ENCODE measurements at places on chromosomes 7 and 10.

DNA sequence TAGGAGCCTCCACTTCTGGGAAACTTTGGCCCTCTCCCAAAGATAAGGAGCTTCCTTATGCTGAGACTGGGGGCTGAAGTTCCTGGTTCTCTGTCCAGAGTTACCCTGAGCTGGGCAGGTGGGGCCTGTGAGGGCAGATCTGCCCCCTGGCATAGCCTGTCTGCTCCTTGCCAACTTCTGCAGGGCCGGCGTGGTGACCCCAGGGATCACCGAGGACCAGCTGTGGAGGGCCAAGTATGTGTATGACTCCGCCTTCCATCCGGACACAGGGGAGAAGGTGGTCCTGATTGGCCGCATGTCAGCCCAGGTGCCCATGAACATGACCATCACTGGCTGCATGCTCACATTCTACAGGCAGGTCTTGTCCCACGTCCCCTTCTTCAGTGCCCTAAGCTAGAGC, 4.3 kb downstream of the SFXN3 start:
- DNase-seq: no peak

GRCh38 chr7:83791737-83792136, 142.8 kb upstream of the SEMA3E start:
- no peak for DNase-seq

- DNase-seq: no peak
Measured at GRCh38 chr10:132592790-132593383, 55.3 kb downstream of the INPP5A start.

DNA sequence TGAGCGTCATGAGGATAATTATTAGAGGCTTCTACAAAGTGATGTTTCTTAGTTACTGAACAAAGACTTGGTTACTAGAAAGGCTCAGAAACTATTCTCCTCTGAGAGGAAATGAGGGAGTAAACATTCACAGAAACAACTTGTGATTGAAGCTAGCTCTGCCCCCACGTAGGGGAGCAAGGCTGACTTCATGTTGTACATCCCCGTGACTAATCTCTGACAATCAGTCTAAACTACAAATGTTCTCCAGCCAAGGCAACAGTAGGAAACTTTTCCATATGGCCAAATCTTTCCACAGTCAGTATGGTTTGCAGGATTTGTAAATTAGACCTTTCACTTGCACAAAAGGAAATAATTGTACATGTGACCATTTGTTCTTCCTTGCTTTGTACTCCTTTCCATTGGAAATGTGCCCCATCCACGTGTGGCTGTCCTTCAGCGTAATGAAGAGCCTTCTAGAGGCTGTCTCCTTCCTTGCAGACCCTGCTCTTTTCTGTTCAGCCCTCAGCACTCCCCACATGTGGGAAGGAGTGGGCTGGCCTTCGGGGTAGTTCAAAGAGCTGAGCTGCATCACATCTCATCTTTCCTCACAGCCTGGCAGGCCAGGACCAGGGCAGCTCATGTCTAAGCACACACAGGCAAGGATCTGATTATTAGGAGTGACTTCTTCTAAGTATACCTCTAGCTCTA, 93.5 kb downstream of the PCGF5 start:
- DNase-seq: no peak

- DNase-seq: no peak
Measured at GRCh38 chr7:80189638-80190037, 55.0 kb downstream of the GNAI1 start.

GRCh38 chr7:1914321-1914720, 244.2 kb downstream of the ELFN1 start:
- no peak for DNase-seq

GRCh38 chr10:15197276-15197675, 28.8 kb upstream of the NMT2 start:
- DNase-seq: no peak

- DNase-seq: no peak
Measured at GRCh38 chr10:103551619-103552602, 58.4 kb downstream of the NEURL1 start.

- peak; percentile 91 for DNase-seq
Measured at GRCh38 chr10:97543025-97543546, 29.5 kb upstream of the ANKRD2 start.

DNA sequence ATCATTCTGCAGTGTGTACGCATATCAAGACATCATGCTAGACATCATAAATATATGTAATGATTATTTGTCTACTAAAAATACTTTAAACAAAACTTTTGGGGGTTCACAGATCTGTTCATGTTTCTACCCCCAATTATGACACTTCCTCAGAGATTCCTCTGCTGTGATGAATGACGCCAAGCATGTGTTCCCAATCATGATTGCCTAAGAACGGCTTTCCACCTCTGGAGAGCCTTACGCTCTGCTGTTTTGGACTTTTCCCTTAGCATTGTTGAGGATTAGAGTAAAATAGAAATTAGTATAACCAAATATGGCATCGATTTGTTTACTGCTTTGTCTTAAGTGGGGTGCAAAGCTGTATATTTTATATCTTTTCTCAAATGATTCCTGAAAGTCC, 236.3 kb upstream of the IGFBP3 start:
- no peak for DNase-seq

GRCh38 chr7:71414490-71414889, 282.5 kb downstream of the GALNT17 start:
- DNase-seq: no peak

GRCh38 chr7:32273297-32273696, 203.1 kb upstream of the PDE1C start:
- DNase-seq: no peak

All from putamen (tissue), 1 donor.